NCI-H2029 (cell line): ENCODE measurements at places on chromosomes 13 and 19.

DNA sequence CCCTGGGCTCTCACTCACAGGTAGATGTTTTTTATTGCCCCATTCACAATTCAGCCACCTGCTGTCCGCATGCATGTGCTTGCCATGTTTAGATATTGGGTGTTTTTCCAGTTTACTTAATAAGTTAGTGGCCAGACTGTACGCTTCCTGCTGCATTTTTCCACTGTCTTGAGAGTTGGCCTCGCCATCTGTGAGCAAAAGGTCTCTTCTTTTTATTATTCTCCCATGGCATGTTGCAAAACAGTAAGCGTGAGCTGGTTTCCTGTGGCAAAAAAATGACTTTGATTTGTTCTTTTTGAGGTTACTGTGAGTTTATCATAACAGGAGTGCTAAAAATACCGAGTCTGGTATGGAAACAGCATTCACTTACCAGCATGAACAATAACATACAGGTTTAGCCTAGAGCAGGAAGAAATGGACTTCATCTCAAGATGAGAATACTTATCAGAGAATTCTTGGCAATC lies 46.0 kb downstream of the SAE1 start:
- DNase-seq = no peak

DNA sequence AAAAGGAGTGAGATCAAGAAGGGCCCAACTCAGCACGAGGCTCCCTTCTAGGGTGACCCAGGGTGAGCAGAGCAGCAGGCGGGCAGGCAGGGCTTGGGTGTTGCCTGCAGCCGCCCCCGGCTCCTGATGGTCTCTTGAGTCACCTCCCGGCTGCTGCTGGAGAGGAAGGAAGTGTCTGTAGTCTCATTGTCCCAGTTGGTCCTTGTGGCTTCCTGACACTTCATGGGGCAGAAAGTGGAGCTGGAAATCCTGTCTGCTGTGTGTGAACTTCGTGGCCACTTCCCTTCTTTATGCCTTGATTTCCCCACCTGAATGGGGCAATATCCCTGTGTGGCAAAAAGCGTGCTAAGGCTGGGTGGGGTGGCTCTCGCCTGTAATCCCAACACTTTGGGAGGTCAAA lies 2.5 kb downstream of the MAP1S start:
- no peak for DNase-seq

DNA sequence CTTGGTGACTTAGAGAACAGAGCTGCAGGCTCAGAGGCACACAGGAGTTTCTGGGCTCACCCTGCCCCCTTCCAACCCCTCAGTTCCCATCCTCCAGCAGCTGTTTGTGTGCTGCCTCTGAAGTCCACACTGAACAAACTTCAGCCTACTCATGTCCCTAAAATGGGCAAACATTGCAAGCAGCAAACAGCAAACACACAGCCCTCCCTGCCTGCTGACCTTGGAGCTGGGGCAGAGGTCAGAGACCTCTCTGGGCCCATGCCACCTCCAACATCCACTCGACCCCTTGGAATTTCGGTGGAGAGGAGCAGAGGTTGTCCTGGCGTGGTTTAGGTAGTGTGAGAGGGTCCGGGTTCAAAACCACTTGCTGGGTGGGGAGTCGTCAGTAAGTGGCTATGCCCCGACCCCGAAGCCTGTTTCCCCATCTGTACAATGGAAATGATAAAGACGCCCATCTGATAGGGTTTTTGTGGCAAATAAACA lies 9.9 kb downstream of the APOC1 start:
- DNase-seq = no peak

GRCh38 chr13:106087201-106087600 lies 448.3 kb downstream of the EFNB2 start:
- no peak for DNase-seq

- DNase-seq = peak; percentile 60
Measured at GRCh38 chr13:30673669-30674521, 56.2 kb downstream of the USPL1 start.

DNA sequence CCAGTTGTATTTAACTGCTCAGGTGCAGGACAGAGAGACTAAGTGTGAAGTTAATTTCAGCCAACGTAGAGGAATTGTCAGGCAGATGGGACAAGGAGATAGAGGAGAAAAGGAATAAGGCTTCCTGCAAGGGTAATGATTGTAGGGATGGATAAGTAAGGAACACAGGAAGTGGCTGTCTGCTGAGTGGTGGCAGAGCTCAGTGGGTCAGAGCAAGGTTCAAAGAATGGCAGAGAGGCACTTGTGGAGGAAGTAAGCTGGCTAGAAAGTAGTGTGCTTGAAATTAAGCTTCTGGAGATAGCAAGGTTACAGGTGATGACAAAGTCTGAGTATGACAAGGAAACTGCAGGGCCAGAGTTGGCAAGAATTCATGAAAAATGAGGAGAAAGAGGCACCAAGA lies 47.9 kb downstream of the USPL1 start:
- DNase-seq = no peak

DNA sequence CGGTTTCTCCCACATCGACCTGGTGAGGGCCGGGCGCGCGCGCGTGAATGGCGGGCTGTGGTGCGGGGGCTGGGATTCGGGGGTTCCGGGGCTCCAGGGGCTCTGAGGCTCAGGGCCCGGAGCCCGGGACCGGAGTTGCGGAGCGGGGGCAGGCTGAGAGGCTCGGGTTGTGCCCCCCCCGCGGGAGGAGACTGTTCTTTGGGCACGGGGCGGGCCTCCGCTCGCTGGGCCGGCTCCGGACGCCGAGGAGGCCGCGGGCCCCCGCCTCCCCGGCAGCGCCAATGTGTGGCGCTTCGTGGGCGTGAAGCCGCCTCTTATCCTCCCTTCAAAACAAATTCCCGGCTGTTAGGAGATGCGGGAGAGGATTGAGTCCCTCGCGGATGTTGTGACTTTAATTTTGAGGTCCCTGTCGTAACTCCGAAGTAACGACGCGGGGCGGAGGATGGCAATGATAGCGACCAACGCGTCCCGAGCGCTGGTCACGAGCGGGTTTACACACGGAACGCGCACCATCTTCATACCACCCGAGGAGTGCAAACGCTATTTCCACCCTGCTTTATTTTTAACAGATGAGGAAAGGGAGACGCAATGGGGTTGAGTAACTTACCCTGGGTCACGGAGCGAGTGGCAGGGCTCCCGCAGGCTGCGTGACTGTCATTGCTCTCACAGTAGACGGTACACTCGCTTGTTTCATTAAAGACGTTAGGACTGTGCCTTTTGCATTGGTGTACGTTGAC lies 536 bp downstream of the UBA2 start:
- no peak for DNase-seq

GRCh38 chr19:14248578-14249011 lies 42.6 kb upstream of the ADGRL1 start:
- peak; percentile 45 for DNase-seq

- DNase-seq = no peak
Measured at GRCh38 chr19:44002212-44002565, 568 bp upstream of the ZNF230 start.

- DNase-seq = no peak
Measured at GRCh38 chr13:84896128-84896527, 903.1 kb downstream of the SLITRK6 start.
